SK-N-MC (cell line): ENCODE measurements at places on chromosomes 12 and 14.

- no peak for DNase-seq
Observed at GRCh38 chr12:49032679-49033447, 14.3 kb upstream of the PRKAG1 start.

DNA sequence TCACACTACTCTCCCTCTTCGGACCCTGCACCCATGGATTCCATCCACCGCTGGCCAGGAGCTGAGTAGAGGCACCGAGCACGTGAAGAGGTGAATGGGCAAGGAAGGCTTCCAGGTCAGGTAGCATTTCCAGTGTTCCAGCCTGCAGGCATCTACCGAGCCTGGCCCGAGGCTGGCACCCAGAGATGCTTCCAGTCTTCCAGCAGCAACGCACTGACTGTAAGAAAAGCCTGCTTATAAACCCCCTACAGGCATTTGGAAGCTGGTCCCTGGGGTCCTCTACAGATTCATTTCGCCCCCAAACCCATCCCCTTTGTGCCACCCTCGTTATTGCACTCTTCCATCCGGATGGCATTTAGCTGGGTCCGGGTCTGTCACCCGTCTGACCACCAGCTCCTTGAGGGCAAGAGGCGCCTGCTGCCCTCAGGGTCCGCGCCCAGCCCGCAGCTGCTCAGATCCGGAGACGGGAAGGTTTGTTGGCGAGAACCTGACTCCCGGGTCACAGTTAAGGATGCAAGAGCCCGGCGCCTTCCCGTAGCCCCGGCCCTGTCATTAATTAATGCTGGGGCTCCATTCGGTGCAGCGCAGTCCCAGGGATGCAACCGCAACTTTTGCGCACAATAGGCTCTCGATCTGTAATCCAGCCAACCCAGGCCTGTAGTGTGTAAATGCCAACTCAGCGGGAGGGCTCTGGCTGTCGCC lies 614 bp upstream of the MARK3 start:
- no peak for DNase-seq

GRCh38 chr12:132343294-132344004 lies 14.1 kb upstream of the GALNT9 start:
- no peak for DNase-seq

DNA sequence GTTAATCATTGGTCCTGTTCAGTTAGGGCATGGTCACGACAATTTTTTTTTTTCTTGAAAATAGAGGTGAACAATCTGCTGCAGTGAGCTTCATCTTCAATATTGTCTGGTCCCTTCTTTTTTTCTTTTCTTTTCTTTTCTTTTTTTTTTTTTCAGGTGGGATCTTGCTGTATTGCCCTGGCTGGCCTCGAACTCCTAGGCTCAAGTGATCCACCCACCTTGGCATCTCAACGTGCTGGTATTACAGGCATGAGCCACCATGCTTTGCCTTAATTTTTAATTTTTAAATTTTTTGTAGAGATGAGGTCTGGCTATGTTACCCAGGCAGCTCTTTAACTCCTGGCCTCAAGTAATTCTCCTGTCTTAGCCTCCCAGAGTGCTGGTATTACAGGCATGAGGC lies 36.5 kb downstream of the MIPOL1 start:
- DNase-seq = no peak

DNA sequence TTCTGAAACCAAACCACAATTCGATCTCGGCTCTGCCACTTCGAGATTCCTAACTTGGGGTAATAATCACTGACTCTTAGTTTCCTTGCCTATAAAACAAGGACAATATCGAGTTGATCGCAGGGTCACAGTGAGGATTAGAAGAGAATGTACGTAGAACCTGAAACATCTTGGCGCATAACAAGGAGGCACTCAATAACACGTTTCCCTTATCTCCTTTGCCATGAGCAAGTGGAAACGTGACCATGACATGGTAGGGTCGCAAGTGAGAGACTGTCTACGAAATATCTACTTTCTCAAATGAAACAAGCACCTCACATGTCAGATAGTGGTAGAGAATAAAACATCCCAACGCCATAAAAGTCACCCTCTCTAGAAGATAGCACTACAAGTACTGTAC lies 2.3 kb downstream of the DICER1 start:
- no peak for DNase-seq

DNA sequence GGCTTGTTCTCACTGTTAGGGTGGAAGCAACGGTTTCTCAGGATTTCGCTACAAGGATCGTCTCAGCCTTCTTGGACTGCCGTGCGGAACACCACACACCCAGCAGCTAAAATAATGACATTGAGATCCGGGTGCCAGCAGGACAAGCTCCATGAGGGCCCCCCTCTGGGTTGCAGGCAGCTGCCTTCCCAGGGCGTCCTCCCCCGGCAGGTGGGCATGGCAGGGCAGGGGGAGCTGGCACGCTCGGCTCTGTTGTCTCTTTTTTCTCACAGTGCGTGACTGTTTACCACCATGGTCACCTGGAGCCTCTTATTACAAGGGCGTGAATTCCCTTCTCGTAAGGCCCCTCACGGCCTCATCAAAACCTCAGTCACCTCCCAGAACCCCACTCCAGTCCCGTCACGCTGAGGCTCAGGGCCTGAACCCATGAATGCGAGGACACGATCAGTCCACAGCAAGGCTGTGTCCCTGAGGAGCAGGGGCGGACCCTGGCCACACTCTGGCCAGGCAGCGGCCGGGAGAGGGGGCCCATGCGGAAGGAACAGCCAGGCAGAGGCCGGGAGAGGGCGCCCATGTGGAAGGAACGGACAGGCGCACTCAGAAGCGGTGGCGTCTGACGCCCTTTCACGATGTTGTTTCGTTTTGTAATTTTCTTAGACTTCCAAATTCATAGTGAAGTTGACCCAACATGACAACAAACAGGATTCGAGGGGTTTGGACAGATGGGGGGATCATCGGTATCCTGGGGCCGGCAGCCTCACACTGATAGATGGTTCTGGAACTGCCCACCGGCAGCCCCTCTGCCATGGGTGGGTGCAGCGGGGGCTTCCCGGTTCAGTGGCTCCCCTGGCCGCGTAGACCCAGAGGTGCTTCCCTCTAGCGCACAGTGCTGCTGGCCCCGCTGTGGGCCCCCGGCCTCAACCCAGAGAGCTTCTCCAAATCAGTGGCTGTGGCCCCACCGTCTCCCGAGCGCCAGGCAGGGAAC lies 10.0 kb downstream of the LRCOL1 start:
- no peak for DNase-seq

GRCh38 chr12:98783420-98783819 lies 138.3 kb downstream of the APAF1 start:
- no peak for DNase-seq

DNA sequence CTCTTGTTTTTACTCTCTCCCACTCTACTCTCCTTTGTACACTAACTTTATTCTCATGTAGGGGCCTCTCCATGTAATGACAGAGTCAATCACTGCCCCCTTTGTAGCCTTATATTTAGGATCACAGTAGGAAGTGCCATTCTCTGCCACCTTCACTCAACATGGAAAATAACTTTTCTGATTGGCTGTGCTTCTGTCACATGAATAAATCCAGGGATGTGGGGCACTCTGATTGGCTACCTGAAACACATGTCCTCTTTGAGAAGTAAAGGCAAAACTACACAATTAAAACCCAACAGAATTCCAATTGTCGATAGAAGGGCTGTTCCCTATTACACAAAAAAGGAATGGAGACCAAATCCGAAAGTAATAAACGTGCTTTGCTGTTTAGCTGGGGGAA lies at the start of gene RNASE9:
TSS of gene RNASE9 (minus strand) at position 87 of the 400 bp plus-strand sequence.
- DNase-seq = no peak

- DNase-seq = no peak
Observed at GRCh38 chr14:50407111-50407812, 10.6 kb upstream of the CDKL1 start.

GRCh38 chr12:58965568-58965967 lies 45.3 kb upstream of the LRIG3 start:
- no peak for DNase-seq

GRCh38 chr12:44052554-44052953 lies 216.7 kb downstream of the TMEM117 start:
- no peak for DNase-seq

DNA sequence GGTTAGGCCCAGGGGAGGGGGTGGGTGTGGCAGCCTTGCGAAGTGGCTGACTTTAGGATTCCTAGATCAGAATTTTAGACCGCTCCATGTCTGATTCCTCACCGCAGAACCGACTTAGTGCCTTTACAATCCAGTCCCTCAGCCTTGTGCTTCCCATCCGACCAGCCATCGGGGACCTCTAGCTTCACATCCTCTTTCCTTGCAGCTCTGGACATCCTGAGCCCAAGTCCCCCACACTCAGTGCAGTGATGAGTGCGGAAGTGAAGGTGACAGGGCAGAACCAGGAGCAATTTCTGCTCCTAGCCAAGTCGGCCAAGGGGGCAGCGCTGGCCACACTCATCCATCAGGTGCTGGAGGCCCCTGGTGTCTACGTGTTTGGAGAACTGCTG lies 557 bp downstream of the COPS7A start:
- DNase-seq = no peak

GRCh38 chr12:82740129-82741000 lies 53.7 kb downstream of the TMTC2 start:
- peak; percentile 83 for DNase-seq

- DNase-seq = no peak
Observed at GRCh38 chr12:104258476-104259067, 43.0 kb downstream of the TXNRD1 start.

GRCh38 chr12:132124766-132125425 lies 19.2 kb downstream of the DDX51 start:
- no peak for DNase-seq

DNA sequence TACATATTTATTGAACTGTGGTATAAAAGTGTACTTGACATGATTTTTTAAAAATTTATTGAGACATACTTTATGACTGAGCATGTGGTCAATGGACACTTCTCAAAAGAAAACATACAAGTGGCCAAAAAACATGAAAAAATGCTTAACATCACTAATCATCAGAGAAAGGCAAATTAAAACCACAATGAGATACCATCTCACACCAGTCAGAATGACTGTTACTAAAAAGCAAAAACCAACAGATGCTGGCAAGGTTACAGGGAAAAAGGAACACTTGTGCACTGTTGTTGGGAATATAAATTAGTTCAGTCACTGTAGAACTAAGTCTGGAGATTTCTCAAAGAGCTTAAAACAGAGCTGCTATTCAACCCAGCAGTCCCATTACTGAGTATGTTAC lies 1177.6 kb downstream of the GALC start:
- DNase-seq = no peak

- no peak for DNase-seq
Observed at GRCh38 chr12:91778091-91778832, 367.4 kb downstream of the BTG1 start.

GRCh38 chr12:52148464-52149181 lies 43.2 kb downstream of the KRT80 start:
- no peak for DNase-seq

DNA sequence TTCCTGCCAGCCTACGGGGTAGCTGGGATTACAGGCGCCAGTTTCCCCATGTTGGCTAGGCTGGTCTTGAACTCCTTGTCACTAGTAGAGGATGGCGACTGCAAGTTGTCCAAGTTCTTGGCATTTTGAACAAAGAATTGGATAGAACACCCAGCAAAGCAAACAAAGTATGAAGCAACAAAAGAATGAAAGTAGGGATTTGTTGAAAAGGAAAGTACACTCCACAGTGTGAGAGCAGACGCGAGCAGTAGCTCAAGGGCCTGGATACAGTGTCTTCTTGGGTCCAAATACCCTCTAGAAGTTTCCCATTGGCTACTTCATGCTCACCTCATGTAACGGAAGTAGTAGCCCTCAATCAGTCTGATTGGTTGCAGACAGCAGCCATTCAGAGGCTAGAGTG lies 152.2 kb downstream of the CCER1 start:
- DNase-seq = no peak

- no peak for DNase-seq
Observed at GRCh38 chr12:122873540-122873939, 22.4 kb downstream of the VPS37B start.

GRCh38 chr14:50865391-50866076 lies 6.3 kb upstream of the ABHD12B start:
- no peak for DNase-seq

- DNase-seq = no peak
Observed at GRCh38 chr12:111748867-111749266, 17.9 kb upstream of the ALDH2 start.

- DNase-seq = no peak
Observed at GRCh38 chr12:68305278-68305677, 26.9 kb downstream of the MDM1 start.

GRCh38 chr12:115598871-115599811 lies 678.4 kb downstream of the MED13L start:
- no peak for DNase-seq

DNA sequence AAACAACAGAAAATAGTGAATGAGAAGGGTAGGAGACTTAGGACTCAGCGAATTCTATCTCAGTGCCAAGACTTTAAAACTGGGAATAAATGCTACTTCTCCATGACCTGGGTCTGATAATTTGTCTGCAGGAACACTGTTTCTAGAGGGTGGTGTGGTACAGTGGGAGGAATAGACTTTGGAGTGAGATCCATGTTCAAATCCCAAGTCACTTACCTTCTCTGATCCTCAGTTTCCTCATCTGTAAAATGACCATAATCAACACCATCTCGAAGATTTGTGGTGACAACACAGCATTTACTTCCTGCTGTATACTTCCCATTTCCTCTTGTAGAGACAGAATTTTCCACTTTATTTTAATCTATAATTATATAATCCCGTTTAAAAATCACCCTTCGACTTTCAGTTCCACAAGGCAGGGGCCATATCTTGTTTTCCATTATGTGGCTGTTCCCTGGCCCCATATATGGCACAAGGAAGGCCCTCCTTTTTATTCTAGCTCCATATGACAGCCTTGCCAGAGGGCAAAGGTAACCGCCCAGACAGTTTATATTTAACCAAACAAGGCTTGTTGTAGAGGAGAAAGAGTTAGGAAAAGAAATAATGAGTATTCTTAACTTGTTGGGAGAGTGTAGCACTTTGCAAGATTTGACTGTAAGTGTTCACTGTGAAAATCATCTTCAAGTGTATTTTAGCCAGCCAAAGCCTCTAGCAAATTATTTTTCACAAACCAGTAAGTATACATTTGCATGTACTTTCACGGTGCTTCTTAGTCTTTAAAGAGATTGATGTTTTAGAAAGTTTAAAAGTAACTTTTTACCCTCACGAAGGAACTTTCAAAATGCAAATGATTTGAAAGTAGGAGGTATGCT lies 243.1 kb downstream of the AKAP6 start:
- no peak for DNase-seq

- no peak for DNase-seq
Observed at GRCh38 chr12:102643879-102644575, 163.7 kb upstream of the IGF1 start.

- DNase-seq = no peak
Observed at GRCh38 chr12:44157359-44157758, 321.5 kb downstream of the TMEM117 start.

- no peak for DNase-seq
Observed at GRCh38 chr12:127290251-127290650, 976.7 kb upstream of the TMEM132C start.

GRCh38 chr14:38226366-38226765 lies 18.7 kb downstream of the SSTR1 start:
- DNase-seq = no peak

GRCh38 chr12:26629864-26630263 lies 203.1 kb downstream of the ITPR2 start:
- DNase-seq = no peak

GRCh38 chr12:128381946-128382345 lies 115.0 kb downstream of the TMEM132C start:
- no peak for DNase-seq

- no peak for DNase-seq
Observed at GRCh38 chr12:10641735-10642500, 28.5 kb upstream of the MAGOHB start.

GRCh38 chr14:101004954-101005353 lies 101.4 kb upstream of the RTL1 start:
- DNase-seq = no peak
